ENCODE measurements at places on chromosomes 1 and 21.
A peak's percentile ranks its signal among the peaks of the same experiment; 100 is the strongest.

DNA sequence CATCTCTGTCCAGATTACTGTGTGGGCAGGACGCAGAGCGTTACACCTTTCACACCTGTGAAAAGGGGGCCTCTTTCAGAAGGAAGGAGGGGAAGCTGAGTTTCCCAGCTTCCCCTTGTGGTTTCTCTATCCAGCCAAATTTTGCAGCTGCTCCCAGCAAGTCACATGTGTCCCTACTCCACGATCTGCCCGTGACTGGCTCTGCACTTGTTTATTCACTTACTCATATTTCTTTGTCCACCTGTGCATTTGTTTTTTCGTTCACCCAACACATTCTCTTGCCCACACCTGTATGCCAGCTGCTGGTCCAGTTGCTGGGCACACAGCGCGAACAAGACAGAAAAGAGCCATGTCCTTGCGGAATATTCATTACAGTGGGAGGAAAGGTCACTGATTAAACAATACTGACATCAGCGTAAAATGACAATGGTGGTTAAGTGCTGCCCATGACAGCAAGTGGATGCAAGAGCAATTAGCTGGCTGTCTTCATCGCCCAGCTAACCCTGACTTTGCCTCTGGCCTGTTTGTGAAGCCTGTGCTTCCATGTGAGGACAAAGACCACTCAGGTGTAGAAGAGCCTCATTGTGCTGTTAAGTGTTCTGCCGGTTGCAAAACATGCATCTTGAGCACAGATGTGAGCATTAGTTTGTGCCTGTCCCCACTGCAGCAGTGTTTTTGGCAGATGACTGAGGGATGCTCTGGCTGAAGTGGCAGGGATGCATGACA, 28.6 kb upstream of the NEK2 start:
- DNase-seq, result no peak

DNA sequence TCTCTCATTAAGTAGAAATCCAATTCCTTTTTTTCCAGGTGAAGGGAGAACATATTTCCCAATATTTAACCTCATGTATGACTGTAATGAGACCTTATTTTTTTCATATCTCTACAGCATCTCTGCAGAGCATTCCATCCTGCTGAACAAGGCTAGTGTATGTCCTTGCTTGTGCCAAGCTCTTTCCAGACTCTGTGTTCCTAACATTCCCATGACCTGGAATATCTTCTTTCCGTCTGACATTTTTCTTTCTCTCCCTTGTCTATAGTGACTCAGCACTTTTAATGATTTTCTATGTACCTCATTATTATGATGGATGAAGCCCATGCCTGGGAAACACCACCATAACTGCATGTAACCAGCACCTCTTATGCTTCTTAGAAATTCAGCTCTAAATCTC, 278.3 kb upstream of the NRIP1 start:
- no peak for DNase-seq

DNA sequence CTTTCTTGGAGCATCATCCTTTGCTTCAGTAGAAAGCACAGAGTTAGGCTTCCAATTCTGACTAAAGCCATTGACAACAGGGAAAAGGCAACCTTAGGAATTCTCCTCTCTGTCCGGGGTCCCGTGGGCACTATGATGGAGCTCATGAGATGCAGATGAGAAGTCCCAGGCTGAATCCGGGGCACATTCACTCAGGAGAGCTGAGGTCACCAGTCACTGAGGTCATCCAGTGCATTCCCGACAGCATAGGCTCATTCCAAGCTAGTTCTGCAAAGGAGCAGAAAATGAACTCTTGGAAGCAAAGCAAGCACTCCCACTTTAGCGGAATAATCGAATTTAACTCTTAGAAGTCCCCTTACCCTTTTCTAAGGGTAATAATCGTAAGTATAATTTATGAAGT, 6.8 kb downstream of the CR1 start:
- no peak for DNase-seq

DNA sequence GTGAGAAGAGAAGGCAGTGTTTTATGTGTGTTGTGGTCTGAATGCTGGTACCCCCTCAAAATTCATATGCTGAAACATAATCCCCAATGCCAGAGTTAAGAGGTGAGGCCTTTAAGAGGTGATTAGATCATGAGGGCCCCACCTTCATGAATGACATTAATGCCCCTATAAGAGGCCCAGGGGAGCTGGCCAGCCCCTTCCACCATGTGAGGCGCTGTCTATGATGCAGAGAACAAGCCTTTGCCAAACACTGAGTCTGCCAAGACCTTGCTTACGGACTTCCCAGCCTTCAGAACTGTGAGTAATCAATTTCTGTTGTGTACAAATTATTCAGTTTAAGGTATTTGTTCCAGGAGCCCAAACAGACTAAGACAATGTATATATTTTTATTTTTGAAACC, 20.2 kb downstream of the CAPZB start:
- DNase-seq, result no peak

DNA sequence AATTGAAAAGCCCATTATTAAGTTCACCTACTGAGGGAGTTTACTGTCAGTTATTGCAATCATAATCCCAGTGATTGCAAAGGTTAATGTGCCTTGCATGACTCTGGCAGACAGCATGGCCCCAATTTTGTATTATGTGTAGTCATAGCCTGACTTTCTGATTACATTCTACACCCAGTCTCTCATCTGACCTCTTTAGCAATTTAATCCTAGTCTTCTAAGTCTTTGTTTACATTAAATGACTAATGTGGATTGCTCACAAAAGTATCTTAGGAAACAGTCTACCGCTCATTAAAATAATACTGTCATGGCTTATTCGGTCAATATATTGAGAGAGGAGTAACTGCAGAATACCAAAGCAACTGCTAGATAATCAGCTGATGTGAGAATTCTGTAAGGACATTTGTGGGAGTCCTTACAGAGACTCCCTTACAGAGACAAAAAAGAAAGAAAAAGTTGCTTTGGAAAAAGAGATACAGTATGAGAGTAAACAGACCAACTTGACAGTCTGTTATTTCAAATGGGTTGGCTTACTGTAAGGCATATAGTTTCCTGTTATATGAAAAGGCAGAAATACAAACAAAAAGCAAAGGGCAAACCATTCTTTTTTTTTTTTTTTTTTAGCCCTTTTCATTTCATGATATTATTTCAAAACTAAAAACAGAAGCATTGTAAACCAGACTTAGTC, 42.8 kb downstream of the SMG7 start:
- DNase-seq, result peak; percentile 52

GRCh38 chr1:167795810-167796740, 74.3 kb downstream of the MPZL1 start:
- DNase-seq, result peak; percentile 36

DNA sequence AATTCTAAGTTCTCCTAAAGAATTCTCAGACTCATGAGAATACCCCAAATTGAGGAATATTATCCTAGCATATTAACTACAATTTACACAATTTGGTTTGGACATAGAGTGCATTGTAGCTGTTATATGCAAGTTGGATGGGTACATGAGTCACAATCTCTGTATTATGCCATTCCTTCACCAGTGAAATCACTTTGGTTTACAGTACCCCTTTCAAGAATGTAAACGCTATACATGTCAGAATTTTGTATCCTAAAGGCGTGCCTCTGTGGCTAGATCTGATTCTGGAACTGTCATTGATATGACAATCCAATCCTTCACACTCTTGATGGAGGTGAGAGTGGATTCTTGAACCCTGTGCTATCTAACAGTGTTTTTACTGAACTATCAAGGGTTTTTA, 6.7 kb upstream of the IL10RB start:
- no peak for DNase-seq

DNA sequence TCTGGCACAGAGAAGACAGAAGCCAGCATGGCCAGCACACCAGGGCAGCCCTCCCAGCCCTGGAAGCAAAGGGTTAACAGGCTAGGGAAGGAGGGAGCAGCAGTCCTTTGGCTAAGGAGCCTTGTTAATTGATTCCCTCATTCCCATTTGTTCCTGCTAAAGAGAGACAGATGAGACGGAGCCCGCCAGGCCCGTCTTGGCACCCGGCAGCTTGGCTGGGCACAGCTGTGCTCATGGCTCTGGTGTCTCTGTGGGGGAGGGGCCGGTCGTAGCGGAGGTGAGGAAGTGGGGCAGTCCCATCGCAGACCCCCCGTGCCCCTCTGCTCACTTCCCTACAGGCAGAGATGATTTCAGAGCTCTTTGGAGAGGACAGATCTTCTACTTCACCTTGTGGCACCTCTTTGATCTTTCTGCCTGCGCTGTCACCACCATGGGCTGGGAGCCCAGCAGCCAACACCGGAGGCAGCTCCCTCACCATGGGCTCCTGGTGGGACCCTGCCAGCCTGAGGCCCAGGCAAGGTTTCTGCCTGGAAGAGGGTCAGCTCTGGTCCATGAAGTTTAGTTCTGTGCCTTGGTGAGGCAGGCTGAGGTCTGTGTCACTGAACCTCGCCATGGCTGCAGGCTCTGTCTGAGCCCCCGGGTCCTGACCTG, 38.0 kb downstream of the FOXO6 start:
- DNase-seq, result no peak

DNA sequence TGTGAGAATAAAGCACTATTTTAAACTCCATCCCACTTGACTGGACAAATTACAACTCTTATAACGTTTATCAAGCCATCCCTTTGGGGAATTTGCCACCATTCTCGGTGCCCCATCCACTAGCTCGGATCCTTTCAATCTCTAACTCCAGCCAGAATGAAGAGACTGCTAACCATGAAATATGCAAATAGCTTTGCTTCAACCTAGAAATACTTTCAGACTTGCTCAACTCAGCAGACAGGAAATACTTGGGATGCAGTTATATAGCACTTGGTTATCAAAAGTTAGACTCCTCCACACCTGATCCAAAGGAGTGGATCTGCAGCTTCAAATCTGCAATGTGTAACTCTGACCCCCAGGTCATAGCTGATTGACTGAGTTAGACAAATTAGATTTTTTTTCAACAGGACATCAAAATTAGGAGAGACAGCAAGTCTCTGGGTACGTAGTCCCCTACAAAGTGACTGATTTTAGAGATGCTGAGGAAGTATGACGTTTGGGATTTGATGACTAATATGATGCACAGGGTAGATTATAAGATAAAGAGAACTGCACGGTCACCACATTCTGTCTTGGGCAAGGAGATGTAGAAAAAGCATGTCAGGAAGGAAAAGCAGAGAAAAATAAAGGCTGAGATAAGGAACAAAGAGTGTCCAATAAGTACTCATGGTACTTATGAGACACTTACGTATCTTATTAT, 496.0 kb downstream of the AGBL4 start:
- DNase-seq, result no peak

GRCh38 chr1:179208681-179209477, 20.6 kb downstream of the ABL2 start:
- peak; percentile 31 for DNase-seq
